ENCODE measurements at places on chromosomes 5 and 9.

DNA sequence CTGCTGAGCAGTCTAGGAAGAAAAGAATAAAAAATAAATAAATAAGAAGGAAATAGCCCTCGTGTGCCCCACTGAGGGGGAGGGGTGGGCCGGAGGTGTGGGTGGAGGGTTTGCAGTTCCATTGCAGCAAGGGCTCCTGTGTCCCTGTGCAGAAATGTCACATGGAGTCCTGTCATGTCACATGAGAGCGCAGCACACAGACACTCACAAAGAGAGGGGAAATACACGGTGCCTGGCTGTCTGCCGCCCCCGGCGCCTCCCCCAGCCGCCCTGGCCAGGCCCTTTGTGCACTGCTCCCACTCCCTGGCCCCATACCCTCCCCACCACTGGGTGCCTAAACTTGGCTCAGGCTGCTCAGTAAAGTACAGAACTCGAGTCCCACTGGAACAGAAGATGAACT is 55.6 kb upstream of the SPTLC1 start:
- DNase-seq = no peak

- DNase-seq = no peak
Observed at GRCh38 chr9:134134949-134135342, 936 bp upstream of the WDR5 start.

DNA sequence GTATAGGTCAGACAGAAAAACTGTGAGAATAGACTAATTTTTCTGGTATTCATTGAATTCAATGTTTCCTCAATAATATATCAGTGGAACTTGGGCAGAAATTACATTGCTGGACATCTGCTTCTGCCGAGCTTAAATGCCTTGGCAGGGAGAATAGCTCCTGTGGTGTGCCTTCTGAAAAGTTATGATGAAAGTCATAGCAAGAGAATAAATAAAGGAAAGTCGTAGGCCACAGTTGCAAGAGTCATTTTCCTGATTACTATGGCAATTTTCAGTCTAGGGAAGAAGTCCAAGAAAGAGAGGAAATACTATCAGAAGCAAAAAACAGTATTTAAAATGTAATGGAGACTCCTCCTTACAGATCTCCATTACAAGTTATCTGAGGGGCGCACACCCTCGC is 1596.1 kb upstream of the WWC1 start:
- no peak for DNase-seq

GRCh38 chr5:647311-647710 is 35.2 kb downstream of the CEP72 start:
- no peak for DNase-seq

GRCh38 chr9:128504485-128505413 is at the start of gene GLE1:
Gene GLE1, plus strand, starts transcription at chr9:128504719. Its CDS starts 87 bp downstream, at chr9:128504806.
- peak; percentile 68 for DNase-seq

GRCh38 chr5:79172269-79172668 is 60.7 kb downstream of the BHMT start:
- DNase-seq = no peak

GRCh38 chr9:83284746-83285145 is 221.8 kb upstream of the RASEF start:
- no peak for DNase-seq

DNA sequence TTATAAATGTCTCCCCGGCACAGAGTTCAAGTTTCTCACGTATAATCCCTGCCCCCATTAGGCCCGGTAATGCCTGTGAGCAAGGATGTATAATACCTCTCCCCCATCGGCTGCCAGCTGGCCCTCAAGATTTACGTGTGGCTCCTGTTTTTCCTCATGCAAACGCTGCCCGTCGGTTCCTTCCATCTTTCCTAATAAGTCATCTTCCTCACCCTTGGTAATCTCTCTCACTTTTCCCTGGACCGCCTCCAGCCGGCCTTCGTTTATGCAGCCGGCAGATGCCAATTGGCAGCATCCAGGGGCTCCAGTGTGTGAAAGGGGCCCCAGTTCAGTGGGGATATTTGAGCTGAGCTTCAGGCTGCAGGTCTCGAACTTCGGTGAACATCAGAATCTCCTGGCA is 86.5 kb upstream of the NEURL1B start:
- no peak for DNase-seq

DNA sequence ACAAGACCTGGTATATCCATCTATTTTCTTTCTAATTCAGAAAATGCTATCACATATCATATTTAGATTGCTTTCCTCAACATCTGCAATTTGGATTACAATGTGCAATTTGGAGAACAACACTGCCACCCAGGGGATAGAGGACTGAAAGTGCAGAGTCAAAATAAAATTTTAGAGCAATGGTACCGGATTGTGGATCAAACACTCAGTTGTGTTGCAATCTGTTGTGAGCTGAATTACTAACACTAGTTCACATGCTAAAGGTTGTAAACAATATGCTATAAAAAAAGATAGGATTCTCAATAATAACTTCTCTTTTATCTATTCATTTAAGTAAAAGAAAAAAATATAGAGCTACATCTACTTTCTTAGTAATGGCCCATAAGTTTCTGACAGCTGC is 11.9 kb upstream of the SRFBP1 start:
- DNase-seq = no peak

GRCh38 chr9:121840838-121841760 is 189.7 kb downstream of the DAB2IP start:
- no peak for DNase-seq

DNA sequence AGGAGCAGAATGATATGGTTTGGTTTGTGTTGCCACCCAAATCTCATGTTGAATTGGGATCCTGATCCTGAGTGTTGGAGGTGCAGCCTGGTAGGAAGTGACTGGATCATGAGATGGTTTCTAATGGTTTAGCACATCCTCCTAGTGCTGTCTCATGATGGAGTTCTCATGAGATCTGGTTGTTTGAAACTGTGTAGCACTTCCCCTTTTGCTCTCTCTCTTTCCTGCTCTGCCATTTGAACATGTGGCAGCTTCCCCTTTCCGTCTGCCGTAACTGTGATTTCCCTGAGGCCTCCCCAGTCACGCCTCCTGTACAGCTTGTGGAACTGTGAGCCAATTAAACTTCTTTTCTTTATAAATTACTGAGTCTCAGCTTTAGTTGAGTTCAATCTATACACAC is 756.8 kb upstream of the CDH6 start:
- DNase-seq = no peak

DNA sequence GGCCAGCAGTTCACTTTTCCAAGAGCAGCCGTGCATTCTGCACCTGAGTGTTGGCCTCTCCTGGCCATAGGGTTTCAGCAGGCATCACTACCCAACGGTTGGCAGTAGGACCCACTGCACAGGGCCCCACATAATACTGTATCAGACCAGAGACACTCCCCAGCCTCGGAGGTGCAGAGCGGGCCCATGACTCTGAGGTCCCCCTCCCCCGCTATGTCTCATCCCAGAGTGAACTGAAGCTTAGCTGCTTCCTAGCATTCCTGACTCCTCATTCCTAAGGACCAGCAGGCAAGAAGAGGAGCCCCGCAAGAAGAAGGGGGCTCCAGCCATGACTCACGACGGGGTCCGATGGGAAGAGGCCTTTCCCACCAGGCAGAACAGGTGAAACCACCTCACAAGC is 67.2 kb downstream of the CAMSAP1 start:
- DNase-seq = no peak

GRCh38 chr9:105608721-105609598 is 51.0 kb downstream of the FKTN start:
- DNase-seq = peak; percentile 10

GRCh38 chr9:11722957-11723356 is 970.2 kb upstream of the TYRP1 start:
- DNase-seq = no peak

DNA sequence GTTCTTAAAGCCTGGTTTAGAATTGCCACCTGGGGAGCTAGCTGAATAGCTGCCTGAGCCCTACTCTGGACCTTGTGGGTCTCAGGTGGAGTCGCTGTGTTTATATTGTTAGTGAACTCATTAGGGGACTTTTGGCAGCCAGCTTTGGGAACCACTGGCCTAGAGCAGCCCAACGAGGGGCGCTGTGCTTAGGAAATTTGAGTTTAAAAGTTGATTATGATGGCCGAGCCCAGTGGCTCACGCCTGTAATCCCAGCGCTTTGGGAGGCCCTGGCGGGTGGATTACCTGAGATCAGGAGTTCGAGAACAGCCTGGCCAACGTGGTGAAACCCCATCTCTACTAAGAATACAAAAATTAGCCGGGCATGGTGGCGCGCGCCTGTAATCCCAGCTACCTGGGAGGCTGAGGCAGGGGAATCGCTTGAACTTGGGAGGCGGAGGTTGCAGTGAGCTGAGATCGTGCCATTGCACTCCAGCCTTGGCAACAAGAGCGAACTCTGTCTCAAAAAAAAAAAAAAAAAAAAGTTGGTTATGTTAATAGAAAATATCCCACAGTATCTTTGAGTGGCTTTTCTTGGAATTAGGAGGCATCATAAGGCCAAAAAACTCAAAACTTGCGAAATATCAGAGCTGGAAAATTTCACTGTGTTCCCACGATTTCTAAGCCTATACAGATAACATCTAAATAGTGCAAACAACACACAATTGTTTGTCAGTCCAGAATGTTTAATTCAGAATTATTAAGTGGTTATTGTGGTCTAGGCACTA is 809 bp downstream of the MCCC2 start:
- no peak for DNase-seq

DNA sequence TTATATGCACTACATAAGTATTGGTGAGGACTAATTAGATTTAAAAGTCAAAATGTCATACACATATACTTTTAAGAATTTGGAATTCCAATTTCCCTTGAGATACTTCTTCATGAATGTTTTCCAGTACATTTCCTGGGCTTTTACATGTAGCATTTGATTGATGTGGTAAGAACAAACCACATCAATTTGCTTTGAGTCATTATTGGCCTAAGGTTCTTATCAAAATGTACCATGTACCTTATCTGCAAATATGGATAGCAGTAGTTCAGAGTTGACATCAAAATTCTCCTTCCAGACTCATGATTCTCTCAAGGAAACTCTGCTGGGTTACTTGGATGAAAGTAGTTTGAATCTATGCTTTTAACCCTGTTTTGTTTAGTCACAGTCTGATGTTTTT is 2.5 kb downstream of the CAST start:
- no peak for DNase-seq

- no peak for DNase-seq
Observed at GRCh38 chr5:173743641-173744343, 127.3 kb upstream of the BOD1 start.

DNA sequence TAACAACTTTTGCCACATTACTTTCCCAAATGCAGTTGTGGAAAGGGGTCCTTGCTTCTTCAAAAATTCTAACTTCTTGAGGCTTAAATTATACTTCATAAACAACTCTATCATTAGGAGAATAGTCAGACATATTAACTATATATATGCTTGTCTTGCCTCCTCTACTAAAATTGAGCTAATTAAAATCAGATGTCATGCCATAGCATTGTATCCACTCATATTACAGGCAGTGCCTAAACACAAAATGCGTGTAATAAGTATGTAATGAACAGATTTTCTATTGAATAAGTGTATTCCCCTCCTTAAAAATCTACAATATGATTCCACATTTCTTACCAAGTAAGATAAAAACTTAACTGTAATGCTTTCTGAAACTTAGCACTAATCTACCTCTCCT is 204.5 kb downstream of the PLK2 start:
- DNase-seq = no peak

DNA sequence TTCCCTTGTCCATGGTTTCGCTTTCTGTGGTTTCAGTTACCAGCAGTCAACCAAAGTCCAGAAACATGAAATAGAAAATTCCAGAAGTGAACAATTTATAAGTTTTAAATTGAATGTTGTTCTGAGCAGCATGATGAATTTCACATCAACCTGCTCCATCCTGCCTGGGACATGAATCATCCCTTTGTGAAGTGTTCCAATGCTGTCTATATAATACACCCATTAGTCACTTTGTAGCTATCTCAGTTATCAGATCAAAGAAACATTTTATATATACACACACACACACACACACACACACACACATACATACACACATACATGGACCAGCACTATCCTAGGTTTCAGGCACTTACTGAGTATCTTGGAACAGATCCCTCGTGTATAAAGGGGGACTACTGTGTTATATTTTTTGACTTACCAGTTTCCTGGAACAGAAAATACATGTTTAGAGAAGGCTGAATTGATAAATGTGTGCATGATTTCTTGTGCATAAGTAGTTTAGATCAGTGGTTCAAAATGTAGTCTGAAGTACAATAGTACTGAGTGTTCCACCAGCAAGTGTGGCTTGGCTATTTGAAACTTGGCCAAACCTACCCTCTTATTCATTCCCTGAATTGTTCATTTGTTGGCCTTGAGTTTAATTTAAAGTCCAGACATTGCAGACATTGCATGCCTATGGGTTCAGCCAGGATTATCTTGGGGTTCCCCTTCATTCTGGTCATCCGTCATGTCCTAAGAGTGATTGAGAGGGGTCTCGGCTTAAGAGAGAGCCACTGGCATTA is 510.0 kb downstream of the GADD45G start:
- peak; percentile 49 for DNase-seq

- no peak for DNase-seq
Observed at GRCh38 chr5:72586788-72587530, 79.7 kb upstream of the ZNF366 start.

DNA sequence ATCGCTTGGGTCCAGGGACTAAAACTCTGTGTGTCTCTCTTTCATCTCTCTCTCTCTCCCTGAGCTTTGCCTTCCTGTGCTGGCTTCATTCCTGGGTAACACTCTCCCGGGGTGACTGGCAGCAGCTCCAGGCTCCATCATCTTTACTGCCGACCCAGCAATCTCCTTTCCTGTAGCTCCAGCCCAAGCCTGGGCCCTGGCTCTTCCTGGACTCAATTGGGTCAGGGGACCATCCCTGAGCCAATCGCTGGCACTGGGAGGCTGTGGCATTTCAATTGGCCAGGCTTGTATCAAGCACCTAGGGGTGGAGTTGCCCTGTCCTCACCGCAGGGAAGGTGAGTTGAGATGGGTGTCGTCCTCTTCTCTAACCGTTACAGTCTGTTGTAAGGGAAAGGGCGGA is 31.9 kb downstream of the FAM240B start:
- DNase-seq = no peak

DNA sequence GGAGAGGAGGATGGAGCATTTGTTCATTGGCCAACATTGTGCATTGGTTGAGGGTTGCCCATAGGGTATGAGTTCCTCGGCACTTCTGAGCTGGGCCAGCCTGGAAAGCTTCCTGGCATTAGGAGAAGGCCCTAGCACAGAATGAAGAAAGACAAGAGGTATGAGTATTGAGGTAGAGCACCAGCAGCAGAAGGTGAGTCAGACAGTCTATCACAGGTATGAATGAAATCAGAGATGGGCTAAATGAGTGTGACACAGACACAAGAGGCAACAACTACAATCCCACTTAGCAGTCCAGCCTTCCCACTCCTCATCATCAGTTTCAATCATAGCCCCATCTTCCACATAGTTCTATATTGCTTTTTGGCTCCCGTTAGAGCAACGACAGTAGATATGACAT is 25.4 kb upstream of the TGFBR1 start:
- no peak for DNase-seq

Data from HS-5 (cell line).